NCI-H226 (cell line): ENCODE measurements at places on chromosomes 2 and 18.

DNA sequence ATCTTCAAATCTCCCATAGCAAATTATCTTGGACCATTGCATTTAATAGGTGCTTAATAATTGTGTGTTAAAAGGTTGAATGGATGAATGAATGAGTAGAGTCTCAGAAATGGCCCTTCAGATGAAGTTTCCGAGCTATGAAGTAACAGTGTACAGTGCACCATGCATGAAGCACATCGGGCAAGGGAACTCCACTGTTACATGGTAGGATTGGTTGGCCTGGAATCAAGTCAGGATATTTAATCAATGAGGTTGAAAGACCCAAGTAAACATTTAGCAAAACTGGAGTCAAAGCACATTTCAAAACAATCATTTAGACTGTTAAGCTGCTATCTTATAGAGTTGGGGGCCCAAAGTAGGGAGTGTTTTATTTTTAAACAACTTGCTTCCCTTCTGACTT, 80.0 kb downstream of the APOB start:
- DNase-seq = no peak

- no peak for DNase-seq
These were observed 228.6 kb downstream of the SETBP1 start for GRCh38 chr18:44909191-44909719.

- peak; percentile 11 for DNase-seq
These were observed 281.8 kb upstream of the TCF4 start for GRCh38 chr18:55869556-55870501.

- DNase-seq = no peak
These were observed 102.2 kb upstream of the CELF4 start for GRCh38 chr18:37667836-37668235.

- no peak for DNase-seq
These were observed 143.0 kb downstream of the ZEB2 start for GRCh38 chr2:144376926-144377325.

DNA sequence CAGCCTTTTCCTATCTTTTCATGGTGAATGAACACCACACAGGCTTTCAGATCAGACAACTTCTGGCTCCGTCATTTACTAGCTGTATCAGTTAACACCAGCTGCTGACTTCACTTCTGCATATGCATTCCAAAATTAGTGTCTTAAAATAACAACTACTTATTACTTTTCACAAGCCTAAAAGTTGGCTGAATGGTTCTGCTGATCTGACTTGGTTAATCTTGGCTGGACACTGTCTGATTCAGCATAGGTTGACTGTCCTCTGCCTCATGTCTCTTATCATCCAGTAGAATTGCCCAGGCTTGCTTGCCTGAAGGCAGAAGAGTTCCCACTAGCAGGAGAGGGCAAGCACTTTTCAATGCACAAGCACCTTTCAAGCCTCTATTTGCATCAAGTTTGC, 72.7 kb downstream of the MARCHF4 start:
- no peak for DNase-seq

DNA sequence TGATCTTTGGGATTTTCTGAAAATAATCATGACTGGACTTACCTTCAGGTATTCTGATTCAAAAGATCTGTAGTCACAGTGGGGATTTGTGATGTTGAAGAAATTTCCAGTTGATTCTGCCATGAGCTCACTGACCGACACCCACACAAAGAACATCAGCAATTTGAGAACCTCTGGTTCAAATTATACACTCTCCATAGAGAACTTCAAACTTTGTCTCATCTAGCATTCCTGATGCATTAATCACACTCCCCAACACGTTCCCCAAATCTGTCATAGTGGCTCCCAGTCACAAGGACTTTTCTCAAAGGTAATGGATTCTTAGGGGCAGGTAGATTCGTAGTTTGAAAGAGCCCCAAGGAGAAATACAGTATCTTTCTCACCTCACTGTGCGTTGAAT, 584.3 kb downstream of the FBXO15 start:
- peak; percentile 3 for DNase-seq
